Activated CD4-positive, alpha-beta T cell treated with anti-CD3 and anti-CD28 coated beads for 24 hours (primary cell): ENCODE measurements at places on chromosomes 7 and 10.

- DNase-seq: no peak
These were observed 144.1 kb downstream of the LRRC4 start for GRCh38 chr7:127887096-127887495.

GRCh38 chr7:155166108-155166507 is 96.0 kb downstream of the HTR5A start:
- DNase-seq: no peak

DNA sequence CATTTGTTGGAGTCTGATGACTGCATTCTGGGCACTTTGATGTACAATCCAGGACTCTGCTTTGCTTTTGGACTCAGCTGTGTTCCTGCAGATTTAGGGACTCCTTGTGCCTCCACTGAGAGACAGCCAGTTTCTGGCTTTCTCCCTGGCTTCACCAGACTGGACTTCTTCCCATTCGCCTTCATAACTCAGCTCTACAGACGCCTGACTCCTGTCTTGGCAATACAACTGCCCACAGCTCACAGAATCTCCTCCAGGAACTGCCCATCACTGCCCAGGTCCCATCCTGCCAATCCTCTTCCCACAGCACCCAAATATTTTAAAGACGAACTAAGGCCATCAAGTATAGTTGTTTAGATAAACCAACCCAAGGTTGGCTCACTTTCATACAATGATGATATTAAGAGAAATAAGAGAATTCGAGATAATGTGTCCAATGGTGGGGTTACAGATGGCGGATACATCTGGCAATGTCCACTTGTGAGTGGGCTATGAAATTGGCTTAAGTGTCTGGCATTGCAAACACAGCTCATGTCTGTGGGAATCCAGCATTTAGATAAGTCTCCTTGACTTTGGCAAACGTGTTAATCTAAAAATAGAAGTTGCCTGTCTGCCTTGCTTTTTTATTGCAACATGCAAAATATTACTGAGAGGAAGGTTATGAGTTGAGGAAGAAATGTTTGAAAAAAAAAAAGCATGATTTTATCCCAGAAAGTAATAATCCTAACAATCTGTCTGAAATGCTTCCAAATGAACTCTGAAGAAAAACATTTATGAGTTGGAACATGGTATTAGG is 95.1 kb downstream of the ITGA8 start:
- DNase-seq: no peak

GRCh38 chr7:106329408-106329807 is 44.6 kb upstream of the NAMPT start:
- DNase-seq: no peak

- DNase-seq: no peak
These were observed 222.9 kb upstream of the CELF2 start for GRCh38 chr10:10794791-10795191.

GRCh38 chr10:77741746-77742145 is 104.1 kb upstream of the KCNMA1 start:
- DNase-seq: no peak

DNA sequence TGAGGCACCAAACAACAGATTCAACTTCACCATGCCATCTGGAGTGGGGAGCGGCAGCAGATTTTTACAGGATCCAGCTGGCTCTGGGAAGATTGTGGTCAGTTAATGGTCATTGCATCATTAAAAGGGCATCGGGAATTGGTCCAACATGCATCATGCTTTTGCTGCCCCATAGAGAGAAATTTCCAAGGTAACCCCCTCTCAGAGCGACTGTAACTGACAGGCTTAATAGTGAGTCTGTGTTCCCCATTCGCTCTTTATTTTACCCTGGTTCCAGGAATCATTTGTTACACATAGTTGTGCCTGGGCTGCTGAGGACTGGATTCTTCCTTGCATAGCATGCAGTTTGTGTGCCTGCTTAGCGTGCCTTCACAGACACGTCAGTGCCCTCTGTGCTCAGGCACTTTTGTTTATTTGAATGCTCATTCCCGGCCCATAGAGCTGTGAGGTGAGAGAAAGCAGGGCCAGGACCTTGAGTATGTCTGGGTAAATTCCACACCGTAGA is 49.9 kb downstream of the CDHR3 start:
- no peak for DNase-seq

DNA sequence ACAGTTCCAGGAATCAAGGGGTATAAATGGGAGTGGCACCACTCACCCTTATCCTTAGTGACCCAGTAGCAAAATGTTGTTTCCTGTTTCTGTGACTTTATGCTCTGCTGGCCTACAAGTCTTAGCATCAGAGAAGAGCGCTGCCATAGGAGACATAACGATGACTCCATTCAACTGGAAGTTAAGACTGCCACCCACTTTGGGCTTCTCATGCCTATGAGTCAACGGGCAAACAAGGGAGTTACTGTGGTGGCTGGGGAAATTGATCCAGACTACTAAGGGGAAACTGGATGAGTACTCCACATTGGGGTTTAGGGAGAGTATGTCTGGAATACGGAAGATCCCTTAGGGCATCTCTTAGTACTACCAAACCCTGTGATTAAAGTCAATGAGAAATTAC is 40.6 kb upstream of the PIK3CG start:
- DNase-seq: no peak

- no peak for DNase-seq
These were observed 77.9 kb downstream of the ARHGAP21 start for GRCh38 chr10:24645784-24646183.

DNA sequence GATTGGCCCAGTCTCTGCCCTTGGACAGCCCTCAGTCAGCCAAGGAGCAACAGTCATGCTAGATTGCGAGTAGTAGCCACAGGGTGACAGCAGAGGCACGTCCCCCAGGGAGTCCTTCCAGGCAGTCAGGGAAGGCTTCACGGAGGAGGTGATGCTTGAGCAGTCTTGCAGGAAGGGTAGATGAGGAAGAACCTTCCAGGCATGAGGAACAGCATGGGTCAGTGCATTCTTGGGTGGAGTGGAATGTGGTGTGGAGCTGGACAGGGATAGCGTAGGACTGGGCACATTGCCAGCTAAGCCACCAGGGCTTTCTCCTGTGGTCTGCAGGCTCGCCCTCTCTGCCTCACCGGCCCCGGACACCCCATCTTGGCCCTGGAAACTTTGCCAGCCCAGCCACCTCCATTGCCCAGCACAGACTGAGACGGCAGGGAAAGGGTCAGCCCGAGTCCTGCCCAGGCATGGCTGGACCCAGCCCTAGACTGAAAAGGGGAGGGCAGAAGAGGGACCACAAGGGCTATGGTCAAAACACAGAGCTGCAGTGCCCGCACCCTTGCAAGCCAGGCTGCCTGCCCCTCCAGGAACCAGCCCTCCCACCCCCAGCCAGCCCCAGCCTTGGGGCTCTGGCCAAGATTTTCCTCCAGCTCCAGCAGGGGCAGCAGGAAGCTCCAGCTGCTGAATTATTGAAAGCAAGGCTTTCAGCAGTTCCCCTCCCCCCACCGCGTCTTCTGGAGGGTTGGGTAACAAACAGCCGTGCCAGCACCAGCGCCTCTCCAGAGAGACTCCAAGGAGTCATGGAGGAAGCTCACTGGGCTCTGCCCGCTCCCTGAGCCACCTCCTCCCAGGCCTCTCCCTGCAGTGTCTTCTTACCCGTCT is 18.7 kb downstream of the SRRM3 start:
- DNase-seq: no peak

- DNase-seq: no peak
These were observed 176.9 kb downstream of the PTPRN2 start for GRCh38 chr7:158410720-158411119.

DNA sequence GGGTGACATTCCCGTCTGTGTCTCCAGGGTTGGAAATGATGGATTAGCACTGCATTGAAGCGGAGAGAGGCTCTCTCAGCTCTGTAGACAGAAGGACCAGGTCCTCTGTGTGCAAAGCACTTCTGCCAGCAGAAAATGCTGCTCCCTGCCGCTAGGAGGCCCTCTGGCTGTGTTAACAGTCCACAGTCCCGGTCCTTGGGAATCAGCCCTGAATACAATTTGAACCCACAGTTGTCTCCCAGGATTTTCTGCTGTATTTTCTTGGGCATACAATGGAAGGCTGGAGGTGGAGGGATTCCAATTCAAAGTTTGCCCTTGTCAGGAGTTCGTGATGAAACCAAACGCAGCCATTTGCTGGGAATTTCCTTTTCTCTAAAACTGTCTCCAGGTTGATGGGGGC is 205.2 kb downstream of the GLRX3 start:
- no peak for DNase-seq

DNA sequence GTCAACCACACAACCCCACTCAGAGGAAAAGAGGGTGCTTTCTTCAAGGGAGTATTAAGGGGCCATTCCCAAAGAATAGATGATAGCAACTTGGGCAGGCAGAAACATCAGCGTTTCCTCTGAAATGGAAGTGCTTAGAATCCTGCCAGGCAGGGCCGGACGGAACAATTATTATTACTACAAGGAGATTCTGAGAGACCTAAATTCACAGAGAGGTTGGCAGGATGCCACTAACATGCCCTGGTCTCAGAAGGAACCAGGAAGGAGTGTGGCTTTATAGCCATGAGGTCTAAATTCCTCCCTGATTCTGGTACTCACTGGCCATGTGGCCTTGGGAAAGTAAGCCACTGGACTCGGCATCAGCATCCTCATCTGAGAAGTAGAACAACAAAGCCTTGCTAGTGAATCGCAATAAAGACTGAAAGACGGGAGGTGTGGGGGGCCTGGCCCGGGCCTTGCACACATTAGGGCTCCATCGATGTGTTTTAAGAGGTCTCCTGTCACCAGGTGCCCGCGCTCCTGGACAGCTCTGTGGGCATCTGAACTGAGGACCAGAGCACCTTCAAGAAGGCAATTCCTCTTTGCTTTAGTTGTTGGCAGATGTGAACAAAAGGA is 131.5 kb downstream of the OAT start:
- DNase-seq: no peak

GRCh38 chr10:11697718-11698527 is 44.3 kb upstream of the ECHDC3 start:
- no peak for DNase-seq

- DNase-seq: no peak
These were observed 3.4 kb upstream of the PPP1R17 start for GRCh38 chr7:31683445-31684225.

- DNase-seq: no peak
These were observed 11.0 kb upstream of the RSBN1L start for GRCh38 chr7:77685233-77685632.

DNA sequence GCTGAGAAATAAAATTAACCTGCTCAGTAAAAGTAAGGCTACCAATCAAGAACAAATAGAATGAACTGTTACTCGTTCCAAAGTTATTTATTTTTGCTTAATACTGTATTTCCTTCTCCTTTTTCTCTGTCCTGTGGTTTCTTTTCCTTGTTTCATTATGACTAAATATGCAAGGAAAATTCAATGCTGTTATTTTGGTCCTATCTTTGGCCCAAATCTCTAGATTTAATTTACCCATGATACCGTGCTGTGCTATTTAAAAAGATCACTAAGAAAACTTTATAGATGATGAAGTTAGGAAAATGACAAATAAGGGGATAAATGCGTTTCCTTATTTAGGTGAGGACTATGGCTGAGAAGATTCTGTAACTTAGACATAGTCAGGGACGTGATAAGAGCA is 45.3 kb upstream of the FAM133B start:
- DNase-seq: no peak

GRCh38 chr7:136957391-136957790 is 88.9 kb downstream of the CHRM2 start:
- DNase-seq: no peak

DNA sequence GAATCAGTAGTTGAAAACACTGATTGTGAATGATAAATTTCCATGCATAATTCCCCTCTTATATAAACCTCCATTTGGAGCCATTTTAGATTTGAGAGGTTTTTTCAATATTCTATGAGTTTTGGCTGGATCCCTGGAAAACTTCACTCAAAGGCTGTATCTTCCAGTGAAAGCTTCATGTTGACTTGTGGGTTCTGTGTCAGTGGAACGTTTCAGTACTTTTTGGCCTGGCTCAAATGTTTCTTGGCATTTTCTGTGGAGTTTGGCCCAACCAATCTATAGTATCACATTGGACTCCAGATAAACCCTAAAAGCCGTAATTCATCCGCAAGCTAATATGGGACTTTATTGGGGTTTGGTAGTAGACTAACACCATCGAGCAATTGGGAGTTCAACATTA is 172.6 kb upstream of the PRPS1L1 start:
- no peak for DNase-seq

GRCh38 chr10:63283093-63283492 is 150.0 kb downstream of the NRBF2 start:
- no peak for DNase-seq

GRCh38 chr10:124522933-124523871 is 61.6 kb downstream of the LHPP start:
- DNase-seq: no peak

DNA sequence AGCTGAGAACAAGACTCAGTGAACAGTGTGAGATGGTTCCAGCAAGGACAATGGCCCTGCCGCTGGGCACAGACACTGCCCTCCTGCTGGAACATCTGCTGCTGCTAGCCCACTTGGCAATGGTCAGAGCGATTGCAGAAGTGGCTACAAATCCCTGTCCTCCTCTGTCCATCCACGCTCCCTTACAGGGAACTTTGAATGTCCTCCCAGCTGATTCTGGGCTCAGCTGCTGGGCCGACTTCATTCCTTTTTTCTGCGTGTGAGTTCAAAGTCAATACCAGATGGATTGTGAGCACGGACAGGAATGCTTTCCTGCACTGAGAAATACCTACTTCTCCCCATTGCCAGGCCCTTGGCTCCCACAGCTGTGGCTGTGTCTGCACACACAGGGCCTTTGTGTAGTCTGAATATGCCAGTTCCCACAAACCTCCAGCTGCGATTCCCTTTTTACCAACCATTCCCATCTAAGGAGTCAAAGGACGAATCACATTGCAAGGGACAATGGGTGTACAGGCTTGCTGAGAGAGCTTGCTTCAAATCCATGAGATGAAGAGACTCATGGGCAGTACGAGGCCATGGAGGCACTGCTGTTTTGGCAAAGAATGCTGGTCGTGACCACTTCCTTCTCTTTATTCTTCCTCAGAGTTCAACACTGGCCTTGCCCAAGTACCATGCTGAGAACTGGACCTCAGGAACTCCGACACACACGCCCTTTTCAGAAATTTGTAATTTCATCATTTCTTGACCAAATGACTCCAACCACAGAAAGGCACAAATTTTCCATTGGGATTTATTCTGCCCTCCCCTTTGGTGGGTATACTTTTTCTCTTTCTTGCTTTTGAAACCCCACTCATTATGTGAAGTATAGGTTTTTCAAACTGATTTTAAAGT is 44.2 kb downstream of the BPGM start:
- DNase-seq: no peak

DNA sequence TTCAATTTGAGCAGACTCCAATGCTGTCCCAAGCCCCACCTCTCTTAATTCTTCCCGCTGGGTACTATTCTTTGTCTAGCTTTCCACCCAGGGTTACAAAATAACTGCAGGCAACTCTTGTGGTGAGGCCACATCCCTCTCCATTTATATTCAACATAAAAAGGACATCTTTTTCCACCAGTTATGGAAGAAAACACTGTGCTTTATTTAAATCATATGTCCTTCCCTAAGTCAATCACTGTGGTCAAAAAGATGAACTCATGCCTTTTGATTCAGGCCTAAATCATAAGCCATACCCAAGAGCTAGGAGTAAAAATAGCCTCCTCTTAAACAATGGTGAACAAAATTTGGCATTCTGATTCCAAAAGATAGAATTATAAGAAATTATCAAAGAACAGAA is 386.0 kb downstream of the SEMA3D start:
- DNase-seq: no peak
